ENCODE measurements at places on chromosomes 7 and 10.

- no peak for DNase-seq
These were observed 79.6 kb upstream of the EMX2 start for GRCh38 chr10:117462816-117463544.

- DNase-seq, result no peak
These were observed 6.9 kb downstream of the ITPRIP start for GRCh38 chr10:104331208-104331838.

GRCh38 chr10:111297351-111297848 lies 220.6 kb downstream of the ADRA2A start:
- DNase-seq, result no peak

DNA sequence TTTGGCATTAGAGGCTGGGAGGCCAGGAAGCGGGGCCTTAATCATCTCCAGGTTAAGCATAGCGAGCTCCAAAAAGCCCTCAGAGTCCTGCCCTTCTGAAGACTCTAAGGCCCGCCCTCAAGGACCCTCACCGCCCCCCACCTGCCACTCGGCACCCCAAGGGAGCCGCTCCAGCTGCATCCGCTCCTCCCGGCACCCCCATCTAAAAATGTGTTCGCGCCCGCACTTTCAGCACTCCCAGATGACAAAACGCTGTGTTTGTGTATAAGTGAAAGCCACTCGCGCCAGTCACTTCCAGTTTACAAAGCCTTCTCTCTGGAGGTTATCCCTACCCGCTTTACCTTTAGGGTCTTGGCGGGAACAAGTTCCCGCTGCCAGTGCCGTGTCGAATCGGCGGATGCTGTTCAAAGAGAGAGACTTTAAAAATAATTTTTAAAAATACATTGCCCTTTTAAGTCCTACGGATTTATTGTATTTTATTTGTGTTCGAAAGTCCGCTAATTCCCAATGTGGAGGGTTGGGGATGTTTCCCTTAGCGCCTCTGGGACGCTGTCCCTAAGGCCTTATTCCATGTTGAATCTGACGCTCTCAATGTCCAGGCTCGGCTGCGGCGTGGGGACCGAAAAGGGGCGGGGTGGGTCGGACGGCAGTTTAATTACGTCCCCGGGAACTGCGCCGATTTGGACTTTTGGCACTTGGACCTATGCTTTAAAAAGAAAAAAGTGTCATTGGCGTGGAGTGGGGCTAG lies at the start of the genes DCLRE1A and NHLRC2:
TSS of gene DCLRE1A (minus strand) at position 70 of the 748 bp plus-strand sequence. CDS start 900 bp downstream, outside the sequence.
TSS of gene NHLRC2 (plus strand) at position 649 of the 748 bp plus-strand sequence. CDS start 212 bp downstream, outside the sequence.
- DNase-seq, result peak; percentile 72

DNA sequence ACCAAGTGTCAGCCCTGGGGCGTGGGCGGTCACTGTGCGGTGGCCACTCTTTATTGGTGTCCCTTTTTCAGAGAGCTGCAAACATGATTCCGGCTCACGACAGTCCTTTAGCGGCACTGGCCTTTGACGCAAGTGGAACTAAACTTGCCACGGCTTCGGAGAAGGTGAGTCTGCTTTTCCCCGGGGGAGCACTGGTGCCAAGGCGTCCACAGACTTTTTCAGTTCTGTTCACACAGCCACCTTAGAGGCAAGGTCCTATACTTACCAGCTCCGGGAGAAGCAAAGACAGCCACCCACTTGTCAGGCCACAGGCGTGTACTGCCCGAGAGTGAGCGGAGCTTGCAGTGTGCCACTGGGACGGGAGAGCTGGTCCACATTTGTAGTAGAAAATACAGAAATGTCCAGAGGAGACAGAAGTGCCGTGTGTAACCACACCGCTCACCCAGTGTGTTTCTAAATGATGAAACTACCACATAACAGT lies 27.9 kb downstream of the WIPI2 start:
- DNase-seq, result no peak

DNA sequence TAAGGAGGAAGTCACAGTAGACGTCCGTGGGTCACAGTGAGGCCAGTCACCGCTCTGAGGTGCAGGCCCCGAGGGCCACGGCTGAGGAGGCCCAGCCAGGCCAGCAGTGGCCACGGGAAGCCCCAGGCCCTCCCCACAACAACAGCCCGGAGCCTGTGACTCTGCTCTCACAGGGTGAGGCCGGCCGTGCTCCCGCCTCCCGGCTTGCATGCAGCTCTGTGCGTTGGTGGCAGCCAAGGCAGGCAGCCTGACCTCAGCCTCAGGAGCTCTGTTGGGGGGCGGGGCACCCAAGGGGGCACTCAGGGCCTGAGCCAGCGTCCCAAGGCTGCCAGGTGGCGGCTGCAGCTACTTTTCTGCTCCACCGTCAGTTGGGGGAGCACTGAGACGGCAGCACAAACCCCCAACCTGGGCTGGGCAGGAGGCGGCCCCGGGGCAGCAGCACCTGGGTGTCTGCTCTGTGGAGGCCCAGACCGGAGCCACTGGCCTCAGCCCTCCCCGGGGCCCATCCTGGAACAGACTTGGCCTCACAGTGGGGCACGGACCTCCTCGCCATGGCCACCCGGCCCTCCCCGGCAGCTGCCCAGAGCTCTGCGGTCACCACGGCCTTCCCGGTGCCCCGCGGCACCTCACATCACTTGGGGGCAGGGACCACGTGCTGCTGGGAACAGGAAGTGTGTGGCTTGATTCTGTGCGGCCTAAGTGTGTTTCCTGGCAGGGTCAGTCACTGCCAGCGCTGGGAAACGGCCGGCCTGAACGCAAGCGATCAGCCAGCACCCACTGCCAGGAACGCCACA lies 13.3 kb downstream of the CYP2W1 start:
- DNase-seq, result no peak

- no peak for DNase-seq
These were observed 152.0 kb upstream of the PITRM1 start for GRCh38 chr10:3324612-3325038.

DNA sequence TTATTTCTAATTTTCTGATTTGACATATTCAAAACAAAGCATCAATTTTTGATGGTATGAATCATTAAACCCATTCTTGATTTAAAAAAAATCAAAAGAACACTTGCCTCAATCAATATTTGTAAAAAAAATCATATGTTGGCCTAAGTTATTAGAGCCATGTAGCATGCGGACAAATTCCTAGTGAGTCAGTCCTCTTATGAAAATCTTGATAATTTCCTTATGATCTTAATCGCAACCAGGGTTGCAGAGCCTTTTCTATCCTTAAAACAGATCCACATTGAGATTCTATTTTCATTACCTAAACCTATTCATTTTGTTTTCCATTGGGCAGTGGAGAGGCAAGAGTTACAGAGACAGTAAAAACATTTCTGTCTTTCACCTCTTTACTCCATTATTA lies 203.2 kb downstream of the ARL4A start:
- DNase-seq, result no peak

- DNase-seq, result no peak
These were observed 314.4 kb upstream of the MKI67 start for GRCh38 chr10:128440513-128441160.

- no peak for DNase-seq
These were observed 284.1 kb upstream of the NPSR1 start for GRCh38 chr7:34373940-34374339.

DNA sequence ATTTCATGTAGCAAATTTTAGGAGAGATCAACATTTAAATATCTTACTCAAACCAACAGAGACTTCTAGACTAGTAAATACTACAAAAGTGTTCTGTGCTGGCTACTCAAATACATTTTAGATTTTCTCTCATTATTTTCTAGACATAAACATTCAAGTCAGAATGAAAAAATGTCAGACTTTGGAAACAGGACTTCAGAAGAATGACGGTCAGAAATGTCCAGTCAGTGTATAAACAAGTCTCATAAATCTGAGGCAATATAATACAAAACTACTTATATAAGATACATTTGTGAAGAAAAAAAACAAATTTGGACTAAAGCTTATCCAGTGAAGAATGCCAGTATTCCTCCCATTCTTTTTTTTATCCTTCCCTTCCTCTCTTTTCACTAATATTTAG lies 25.9 kb downstream of the RNLS start:
- DNase-seq, result no peak

DNA sequence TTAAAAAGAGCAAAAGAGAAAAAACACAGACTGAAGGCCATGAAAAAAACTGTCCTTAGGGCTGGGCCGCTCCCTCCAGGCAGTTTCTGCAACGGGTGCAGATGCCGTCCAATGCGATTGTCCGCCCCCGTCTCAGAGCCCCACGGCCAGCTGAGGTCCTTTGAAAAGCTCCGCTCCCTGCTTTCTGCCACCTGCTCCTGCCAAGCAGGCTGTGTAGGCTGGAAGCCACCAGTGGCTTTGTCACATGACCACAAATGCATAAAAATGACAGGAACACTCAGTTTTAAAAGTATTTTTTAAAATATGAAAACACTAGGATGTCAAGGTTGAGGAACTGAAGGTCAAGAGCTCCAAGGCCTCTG lies 71.7 kb downstream of the AMZ1 start:
- no peak for DNase-seq

- DNase-seq, result no peak
These were observed 1.4 kb upstream of the THSD7A start for GRCh38 chr7:11833431-11833830.

GRCh38 chr7:112763996-112764395 lies 26.2 kb downstream of the TMEM168 start:
- no peak for DNase-seq

DNA sequence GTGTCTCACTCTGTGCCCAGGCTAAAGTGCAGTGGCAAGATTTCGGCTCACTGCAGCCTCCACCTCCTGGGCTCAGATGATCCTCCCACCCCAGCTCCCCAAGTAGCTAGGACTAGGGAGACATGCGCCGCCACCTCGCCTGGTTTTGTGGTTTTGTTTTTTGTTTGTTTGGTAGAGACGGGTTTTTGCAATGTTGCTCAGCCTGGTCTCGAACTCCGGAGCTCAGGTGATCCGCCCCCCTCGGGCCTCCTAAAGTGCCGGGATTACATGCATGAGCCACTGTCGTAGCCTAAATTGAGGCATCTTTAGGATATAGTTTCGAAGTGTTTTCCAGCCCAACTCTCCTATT lies 781 bp downstream of the ZNF727 start:
- DNase-seq, result no peak

DNA sequence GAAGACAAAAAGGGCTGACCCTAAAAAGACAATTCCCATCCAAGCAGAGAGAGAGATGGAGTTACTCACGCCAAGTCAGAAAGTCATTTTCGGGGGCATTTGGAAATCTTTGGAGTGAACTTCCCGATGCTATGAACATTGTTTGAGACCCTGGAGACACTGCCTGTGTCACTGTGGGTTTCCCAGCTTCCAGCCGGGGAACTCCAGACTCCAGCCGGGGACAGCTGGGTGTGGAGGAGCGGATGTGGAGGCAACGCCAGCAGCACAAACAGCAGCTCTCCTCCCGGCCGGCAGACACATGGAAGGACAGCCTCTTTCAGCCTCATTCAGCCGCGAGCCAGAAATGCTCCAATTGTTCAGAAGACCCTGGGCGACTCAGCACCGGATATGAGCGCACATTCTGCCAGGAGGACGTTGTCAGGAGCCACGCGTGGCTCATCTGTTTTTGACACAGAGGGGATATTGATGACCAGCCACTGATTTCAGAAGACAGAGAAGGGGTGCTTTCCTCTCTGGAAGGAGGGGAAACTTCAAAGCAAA lies 97.6 kb downstream of the PRPF18 start:
- DNase-seq, result no peak

- no peak for DNase-seq
These were observed 17.6 kb downstream of the SLC25A40 start for GRCh38 chr7:87858417-87859100.

- DNase-seq, result no peak
These were observed 117.0 kb downstream of the OAT start for GRCh38 chr10:124301736-124302135.

DNA sequence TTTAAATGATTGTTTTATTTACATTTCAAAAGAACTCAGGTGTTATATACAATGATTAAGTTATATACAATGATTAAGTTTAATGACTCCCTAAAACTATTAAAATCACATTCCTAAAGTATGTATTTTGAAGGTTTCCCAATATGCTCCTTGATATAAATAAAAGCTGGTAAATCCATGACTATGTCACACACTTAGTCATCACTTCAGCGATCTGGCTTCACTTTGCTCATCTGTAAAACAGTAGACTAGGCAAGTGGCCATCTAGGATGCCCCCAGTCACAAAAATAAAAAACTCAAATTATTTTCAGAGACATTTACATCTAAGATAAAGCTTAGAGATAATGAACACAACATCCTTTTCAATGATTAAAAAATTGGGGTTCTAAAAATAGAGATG lies 10.8 kb downstream of the ICA1 start:
- no peak for DNase-seq

- no peak for DNase-seq
These were observed 73.9 kb upstream of the CABCOCO1 start for GRCh38 chr10:61588770-61589211.

DNA sequence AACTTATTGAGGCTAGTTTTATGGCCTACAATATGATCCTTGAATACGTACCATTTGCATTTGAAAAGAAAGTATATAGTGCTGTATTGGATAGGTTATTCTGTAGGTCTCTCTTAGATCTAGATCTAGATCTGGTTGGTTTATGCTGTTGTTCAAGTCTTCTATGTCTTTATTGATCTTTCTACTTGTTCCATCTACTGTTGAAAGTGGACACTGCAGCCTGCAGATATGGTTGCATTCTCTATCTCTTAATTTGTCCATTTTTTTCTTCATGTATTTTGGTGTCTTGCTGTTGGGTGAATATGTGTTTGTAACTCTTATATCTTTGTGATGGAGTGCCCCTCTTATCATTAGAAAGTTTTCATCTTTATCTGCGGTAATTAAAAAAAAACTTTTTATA lies 139.4 kb upstream of the PCDH15 start:
- no peak for DNase-seq

- DNase-seq, result no peak
These were observed 5.0 kb downstream of the PRKAG2 start for GRCh38 chr7:151871904-151872303.

DNA sequence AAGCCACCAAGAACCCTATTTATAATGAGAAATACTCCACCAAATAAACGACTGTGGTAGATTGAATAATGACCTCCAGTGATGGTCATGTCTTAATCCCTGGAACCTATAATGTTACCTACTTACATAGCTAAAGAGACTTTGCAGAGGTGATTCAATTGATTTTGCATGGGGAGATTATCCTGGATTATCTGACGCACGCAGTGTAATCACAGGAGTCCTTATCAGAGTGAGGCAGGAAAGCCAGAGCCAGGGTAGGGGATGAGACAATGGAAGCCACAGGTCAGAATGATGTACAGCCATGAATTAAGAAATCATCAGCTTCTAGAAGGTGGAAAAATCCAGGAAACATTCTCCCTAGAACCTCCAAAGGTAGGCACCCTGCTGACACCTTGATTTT lies 286.4 kb upstream of the SP4 start:
- DNase-seq, result no peak

GRCh38 chr7:127702938-127703337 lies 50.9 kb downstream of the SND1 start:
- DNase-seq, result no peak

DNA sequence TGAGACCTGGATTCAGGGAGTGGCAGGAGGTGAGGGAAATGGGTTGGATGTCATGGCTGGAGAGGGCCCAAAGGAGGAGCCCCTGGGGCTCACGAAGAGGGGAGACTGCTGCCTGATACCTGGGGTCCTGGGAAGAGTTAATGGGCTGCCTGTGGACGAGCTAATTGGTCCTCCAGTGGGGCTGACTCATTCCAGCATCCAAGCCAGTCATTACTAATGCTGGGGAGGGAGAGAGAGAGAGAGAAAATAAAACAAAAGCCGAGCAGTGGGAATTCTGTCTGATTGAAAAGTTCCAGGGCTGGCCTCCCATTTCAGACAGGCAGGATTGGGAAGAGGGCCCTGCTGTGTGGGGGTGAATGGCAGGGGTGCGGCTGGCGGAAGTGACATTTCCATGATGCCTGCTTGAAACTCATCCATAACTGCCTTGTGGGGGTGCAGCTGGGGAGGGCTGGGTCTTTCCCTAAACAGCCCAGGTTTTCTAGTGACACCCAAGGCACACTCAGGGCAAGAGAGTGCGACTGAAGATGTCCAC lies 297.8 kb downstream of the RPS24 start:
- no peak for DNase-seq

GRCh38 chr7:45384499-45384898 lies 189.7 kb upstream of the ADCY1 start:
- DNase-seq, result no peak
